HCEC 1CT (cell line): ENCODE measurements at places on chromosomes 16 and 17.

DNA sequence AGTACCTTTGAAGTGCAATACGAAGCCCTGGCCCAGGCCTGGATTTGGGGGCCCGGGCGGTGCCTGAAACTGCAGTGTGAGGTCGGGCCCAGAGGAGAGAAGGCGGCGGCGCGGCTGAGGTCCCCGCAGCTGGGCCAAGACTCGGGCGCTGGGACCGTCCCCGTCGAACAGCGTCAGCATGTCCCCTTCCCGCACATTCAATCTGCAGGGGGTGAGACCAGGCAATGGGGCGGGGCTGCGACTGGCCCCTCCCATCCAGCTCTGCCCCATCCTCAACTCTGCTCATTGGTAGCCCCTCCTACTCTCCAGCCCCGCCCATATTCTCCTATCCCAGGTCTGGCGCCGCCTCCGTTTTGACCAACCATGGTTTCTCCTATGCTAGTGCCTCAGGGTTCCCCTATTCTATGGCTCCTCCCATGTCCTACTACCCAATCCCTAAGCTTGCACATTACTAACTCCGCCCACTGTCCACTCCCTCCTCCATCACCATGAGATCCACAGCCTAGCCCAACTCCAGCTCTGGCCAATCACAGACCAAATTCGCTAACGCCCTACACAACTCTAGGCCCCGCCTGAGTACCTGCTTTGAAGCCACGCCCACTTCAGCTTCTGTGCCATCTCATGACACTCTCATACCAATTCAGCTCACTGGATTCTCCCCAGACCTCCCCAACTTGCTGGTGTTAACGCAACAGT is 14.4 kb upstream of the CDIPT start:
- DNase-seq: peak; percentile 27

- DNase-seq: no peak
These were observed 44.1 kb upstream of the DOC2B start for GRCh38 chr17:225551-225950.

GRCh38 chr16:89522287-89522686 is 14.1 kb downstream of the SPG7 start:
- DNase-seq: no peak

DNA sequence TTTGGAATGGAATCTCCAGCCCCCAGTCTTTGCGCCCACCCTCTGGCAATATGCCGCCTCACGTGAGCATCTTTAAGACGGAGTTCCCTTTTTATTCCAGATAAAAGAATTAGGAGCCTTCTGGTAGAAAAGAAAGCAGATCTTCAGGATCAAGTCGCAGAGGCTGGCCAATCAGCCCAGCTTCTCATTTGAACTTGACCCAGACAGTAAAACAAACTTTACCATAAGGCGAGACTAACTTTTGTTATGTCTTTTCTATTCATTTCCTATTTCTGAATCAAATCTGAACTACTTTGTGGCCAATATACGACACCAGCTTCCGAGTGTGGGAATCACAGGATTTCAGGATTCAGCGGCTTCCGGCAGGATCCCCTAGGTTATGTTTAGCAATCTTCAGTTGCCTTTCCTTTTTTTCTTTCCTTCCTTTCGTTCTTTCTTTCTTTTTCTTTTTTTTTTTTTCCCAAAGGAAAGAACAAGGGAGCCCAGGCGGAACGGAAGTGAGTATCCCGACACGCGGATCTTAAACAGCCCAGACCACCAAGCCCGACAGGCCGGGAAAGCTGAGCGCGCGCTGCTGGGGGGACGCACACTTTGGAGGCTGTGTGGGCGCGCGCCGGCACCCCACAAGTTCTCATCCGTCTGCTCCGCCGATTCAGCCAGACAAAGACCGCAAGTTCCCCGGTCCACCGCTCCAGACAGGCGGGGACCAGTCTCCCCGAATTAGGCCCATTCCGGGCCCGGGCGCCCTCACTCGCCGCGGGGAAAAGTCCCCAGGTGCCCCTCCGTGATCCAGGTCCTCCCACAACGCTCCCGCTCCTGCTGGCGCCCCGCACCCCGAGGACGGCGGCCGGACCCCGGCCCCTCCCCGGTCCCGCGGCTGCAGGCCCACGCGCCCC is 633 bp downstream of the TBC1D16 start:
- DNase-seq: peak; percentile 54

- DNase-seq: no peak
These were observed 3.7 kb upstream of the SPDYE4 start for GRCh38 chr17:8762012-8762411.

- DNase-seq: no peak
These were observed 17.7 kb downstream of the ATP6V0A1 start for GRCh38 chr17:42476411-42476810.

DNA sequence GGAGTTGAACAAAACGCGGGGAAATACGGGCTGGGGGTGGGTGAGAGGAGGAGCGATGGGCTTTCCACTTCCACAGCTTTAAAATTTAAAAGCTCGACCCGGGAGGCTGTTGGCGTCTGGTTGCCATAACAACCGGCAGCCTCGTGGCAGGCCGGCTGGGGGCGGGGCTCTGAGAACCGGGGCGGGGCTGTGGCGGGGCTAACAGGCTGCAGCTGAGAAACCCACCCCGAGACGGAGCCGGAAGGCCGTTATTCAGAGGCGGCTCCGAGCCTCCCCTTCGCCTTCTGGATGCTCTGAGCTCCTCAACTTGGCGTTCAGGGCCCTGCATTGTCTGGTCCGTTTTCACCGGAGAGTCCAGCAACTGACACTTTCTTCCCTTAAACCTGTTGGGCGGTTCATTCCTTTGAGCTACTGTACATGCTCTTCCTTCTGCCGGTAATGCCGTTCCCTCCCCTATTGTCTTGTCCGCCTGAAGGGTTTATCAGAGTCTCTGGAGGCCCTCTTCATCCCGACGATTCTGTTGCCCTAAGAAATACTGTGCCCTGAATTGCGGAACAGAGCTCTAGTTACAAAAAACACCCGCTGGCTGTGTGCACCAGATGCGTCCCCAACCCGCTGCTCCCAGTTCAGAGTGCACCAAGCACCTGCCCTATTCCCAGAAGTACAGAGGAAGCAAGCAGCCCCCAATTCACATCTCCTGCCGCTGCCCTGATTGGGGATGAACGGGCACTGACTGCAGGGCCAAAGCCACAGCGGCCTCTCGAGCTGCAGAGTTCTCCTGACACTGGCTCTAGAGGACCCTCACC is 596 bp downstream of the DNAAF8 start:
- DNase-seq: peak; percentile 59

DNA sequence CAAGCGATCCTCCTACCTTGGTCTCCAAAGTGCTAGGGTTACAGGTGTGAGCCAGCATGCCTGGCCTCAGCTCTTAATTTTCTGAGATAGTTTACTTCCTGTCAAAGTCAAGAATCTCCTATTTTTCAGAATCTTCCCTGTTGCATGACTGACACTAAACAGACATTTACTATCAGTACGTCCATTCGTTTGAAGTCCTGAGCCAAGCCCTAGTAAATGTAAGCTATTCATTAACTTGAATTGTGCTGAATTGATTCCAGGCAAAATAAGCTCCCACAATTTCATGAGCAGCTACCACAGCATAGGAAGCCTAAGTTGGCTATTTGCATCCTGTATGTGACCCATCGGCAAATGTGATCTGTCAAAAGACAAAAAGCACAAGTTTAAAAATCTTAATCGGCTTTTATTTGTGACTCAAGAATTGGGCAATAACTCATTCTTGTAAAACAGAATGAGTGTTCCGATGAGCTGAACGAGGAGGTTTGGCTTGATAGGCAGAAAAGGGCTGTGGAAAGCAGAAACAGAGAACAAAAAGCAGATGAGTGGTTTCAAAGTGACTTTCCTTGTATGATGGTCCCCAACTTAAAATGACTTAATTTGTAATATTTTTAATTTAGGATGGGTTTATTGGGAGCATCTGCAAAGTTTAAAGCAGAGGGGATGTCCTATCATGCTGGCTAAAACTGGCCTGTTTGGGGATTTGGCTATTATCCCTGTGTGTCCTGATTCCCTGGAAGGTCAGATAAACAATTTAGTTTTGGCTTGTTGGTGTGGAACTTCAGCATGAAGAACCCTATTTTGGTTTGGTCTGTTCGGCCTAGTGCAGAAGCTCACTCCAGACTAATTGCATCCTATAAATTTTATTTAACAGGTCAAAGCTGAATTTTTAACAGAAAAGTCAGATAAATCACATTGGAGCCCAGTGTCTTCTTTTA is 14.2 kb downstream of the RNF112 start:
- DNase-seq: peak; percentile 32

DNA sequence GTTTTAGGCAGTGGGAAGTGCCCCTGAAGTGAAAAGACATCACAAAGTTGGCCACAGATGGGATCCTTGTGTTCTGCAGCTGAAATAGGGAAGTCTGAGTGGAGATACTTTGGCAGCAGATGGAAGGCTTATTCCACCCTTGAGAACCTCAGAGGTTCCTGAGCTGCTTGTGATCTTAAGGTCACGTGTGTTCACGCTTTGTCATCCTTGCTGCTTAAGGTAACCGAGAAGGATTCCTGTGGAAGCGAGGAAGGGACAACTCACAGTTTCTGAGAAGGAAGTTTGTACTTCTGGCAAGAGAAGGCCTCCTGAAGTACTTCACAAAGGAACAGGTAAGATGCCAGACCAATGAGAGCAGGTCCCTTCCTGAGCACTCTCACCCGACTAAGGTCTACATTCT is 12.2 kb downstream of the ADAP2 start:
- no peak for DNase-seq

DNA sequence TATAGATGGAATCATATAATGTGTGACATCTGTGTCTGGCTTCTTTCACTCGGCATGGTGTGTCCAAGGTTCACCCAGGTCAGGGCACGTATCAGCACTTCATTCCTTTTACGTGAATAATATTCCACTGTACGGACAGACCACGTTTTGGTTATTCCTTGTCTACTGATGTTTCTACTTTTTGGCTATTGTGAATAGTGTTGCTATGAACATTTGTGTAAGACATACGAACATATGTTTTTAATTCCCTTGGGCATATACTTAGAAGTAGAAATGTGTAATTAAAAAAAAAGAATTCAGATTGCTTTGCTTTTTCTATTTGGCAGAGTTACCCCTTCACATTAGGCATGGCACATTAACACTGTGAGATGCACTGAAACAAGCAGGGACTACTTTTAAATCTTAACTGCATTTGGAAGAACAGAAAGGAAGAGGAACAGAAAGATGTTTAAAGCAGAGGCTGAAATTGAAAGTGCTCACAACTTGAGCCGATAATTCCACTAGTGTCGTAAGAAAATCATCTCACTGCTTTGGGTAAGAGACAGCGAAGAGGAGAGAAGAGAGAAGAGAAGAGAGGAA is 105.3 kb downstream of the VPS53 start:
- DNase-seq: no peak

- no peak for DNase-seq
These were observed 82.9 kb downstream of the ZNF778 start for GRCh38 chr16:89300311-89300975.

GRCh38 chr16:83951544-83951943 is 1.5 kb upstream of the OSGIN1 start:
- no peak for DNase-seq

GRCh38 chr17:74259667-74260524 is 14.1 kb upstream of the DNAI2 start:
- no peak for DNase-seq

DNA sequence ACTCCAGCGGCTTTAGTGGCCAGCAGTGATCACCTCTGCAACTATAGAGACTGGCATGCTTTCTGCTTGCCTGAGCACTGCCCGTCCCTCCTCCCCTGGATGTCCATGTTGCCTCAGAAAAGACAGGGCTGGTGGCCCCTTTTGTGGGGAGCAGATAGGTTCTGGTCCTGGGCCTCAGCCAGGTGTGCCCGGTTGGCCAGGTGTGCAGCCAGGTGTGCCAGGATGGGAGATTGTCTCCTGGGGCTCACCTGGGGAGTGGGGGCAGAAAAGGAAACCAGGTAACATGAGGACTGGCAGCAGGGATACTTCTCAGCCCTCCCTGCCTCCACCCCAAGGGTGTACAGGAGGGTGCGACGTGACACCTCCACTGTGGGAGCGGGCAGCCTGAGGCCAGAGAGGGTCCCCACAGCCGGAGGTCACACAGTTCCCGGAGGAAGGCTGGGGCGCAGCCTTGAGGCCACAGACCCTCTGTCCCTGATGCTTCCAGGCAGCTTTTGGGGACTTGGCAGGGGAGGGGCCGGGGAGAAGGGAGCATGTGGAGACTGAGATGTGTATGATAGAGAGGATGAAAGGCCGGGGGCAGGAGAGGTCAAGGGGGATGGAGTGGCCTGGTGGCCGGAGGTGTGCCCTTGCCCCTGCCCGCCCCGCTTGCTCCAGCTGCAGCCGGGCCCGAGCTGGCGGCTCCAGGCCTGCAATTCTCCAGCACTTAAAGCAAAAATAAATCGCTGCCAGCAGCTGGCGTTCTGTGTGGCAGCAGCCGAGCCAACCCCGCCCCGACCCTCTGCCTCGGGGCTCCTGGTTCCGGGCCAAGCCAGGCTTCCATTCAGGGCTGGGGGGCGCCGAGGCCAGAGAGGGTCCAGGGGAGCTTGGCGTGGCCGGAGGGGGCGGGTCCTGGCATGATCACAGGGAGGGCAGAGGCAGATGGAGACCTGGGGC is 6.7 kb downstream of the KCNJ12 start:
- DNase-seq: no peak

GRCh38 chr17:63925615-63926014 is 6.5 kb downstream of the CD79B start:
- DNase-seq: no peak

- no peak for DNase-seq
These were observed 17.1 kb downstream of the USP36 start for GRCh38 chr17:78823282-78824046.

GRCh38 chr16:56426585-56426984 is 1.2 kb upstream of the AMFR start:
- DNase-seq: no peak

DNA sequence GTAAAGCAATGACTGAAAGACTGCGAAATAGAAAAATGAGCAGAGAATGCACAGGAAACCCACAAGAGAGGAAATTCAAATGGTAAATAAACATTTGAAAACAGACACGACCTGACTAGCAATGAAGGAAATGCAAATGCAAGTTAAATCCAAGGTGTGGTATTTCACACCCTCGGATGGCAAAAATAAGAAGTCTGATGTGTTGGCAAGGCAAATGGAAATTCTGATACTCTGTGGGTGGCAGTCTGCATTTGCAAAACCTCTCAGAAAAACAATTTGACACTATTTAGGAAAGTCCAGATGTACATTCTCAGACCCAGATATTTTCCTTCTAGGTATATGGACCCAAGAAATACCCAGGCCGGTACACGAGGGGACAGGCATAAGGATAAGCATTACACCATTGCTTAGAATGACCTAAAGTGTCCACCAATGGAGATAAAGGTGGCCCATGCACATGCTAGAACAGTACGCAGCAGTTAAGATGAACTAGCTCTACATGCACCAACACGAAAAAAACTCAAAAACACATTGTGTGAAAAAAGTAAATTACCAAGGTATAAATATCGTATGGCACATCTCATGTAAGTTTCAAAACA is 116.7 kb downstream of the GAS7 start:
- DNase-seq: no peak

DNA sequence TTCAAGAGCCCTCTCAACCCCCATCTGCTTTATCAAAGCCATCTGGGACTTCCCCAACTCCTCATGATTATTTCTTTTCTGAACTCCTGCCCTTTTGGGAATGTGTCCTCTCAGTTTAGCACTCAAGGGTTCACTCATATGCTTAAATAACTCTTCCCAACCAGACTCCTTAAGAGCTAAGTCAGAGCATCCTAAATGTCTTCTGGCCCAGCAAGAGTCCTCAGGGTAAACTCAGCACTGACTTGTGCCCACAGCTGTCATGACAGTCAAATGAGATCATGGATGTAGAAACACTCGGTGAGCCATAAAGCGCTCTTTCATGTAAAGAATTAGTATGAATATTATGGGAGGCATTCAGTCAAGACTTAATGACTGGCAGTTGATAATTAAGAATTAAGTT is 85.9 kb downstream of the TEX14 start:
- DNase-seq: no peak
